ENCODE measurements at places on chromosomes 2 and 18.

- DNase-seq = no peak
These were observed 31.2 kb downstream of the ITGB6 start for GRCh38 chr2:160168878-160169277.

DNA sequence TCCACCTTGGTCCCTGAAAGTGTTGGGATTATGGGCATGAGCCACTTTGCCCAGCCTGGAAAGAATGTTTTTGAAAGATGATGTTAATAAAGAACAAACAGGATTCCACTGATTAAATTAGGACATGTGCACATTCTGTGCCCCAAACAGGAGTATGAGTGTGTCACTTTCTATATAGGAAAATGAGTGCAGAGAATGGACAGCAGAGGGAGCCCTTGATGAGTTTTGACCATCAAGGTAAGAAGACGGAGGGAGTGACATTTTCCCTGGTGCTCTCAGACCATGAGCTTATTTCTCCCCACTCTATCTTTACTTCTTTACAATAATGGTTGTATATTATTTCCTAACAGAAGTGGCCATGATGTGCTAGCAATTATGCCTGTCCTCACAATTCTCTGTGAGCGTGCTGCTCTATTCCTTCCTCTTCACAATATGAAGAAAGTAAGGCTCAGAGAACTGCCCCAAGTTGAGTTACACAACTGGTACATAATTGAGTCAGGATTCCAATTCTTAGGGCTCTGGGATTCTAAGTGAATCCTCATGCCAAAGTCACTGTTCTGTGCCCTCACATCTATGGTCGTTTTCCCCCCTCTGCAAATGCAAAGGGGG is 20.6 kb downstream of the RPL37A start:
- DNase-seq = peak; percentile 24

- no peak for DNase-seq
These were observed 200.5 kb downstream of the CPS1 start for GRCh38 chr2:210756855-210757254.

DNA sequence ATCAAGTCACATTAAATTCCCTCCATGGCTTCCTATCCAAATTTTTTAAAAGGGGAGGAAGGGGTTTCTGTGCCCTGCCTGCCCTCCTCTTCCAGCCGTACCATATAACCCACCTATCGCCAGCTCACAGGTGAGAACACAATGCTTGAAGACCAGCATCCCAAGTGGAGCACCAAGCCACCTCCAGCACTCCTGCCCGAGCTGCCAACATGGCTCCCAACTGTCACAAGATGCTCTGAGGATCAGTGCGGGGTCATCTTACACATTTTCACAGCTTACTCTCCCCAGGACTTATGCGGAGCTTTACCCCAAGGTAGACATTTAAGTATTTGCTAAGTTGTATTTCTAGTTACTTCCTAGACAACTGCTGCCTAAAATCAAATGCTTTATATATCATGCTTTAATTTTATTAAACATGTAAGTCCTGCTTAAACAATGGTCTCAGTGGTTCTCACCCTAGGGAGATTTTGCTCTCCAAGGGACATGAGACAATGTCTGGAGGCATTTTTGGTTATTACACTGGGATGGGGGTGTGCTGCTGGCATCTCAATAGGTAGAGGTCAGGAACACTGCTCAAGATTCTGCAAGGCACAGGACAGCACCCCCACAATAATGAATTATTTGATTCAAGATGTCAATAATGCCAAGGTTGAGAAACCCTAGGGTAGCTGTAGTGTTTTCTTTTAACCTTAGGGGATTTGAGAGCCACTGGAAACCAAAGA is 45.8 kb downstream of the SF3B1 start:
- DNase-seq = no peak

DNA sequence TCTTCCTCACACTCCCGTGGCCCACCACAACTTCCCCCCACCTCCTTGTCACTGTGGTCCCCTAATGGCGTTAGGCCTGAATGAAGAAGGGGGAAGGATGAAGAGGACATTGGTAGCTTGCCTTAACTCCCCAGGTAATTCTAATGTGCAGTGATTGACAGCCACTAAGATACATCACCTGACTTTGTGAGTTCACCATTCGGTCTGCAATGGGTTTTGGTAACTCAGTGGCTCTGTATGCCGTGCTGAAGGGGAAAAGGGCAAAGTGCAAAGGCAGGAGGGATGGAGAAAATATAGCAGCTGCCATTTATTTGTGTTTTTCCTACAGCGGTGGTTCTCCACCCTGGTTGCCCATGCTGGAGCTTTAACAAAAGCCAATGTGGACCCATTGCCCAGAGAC is 42.2 kb downstream of the ABCG8 start:
- DNase-seq = no peak

- DNase-seq = no peak
These were observed 18.4 kb upstream of the SELENOI start for GRCh38 chr2:26327291-26328272.
